ENCODE measurements at places on chromosomes 7 and 10.

GRCh38 chr7:117728890-117729624 is 144.2 kb downstream of the CTTNBP2 start:
- no peak for DNase-seq

DNA sequence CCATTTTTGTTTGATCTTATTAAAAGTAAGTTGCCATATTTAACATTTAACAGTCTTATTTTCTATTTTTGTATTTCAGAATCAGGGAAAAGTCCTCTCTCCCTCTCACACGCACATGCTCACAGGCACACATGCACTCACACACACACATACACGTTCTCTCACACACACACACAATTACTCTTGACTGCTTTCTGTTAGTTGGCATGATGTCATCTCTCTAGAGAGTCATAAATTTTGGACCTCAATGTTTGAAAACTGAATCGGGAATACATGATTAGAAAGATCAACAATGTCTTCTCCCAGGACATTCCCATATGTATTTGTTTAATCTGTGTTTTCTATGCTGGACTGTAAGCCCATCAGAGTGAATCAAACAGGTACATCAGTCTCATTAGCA is 165.7 kb upstream of the AHR start:
- no peak for DNase-seq

DNA sequence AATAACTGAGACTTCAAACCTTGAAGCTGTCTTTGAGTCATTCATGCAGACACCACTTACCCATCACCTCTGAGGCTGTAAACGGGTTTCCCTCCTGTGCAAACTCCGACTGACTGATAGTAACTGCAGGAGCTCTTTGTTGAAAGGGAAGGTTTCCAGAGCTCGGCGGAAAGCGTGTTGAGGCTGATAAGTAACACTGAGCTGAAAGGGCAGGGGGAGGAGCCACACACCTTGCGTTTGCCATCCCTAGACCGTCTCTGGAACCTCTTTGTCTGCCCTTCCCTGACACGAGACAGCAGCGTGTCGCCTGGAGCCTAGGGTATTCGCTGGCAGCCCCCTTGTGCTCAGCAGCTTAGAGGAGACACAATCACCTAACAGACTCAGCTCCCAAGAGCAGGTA is 134.0 kb downstream of the PAXIP1 start:
- DNase-seq = no peak

DNA sequence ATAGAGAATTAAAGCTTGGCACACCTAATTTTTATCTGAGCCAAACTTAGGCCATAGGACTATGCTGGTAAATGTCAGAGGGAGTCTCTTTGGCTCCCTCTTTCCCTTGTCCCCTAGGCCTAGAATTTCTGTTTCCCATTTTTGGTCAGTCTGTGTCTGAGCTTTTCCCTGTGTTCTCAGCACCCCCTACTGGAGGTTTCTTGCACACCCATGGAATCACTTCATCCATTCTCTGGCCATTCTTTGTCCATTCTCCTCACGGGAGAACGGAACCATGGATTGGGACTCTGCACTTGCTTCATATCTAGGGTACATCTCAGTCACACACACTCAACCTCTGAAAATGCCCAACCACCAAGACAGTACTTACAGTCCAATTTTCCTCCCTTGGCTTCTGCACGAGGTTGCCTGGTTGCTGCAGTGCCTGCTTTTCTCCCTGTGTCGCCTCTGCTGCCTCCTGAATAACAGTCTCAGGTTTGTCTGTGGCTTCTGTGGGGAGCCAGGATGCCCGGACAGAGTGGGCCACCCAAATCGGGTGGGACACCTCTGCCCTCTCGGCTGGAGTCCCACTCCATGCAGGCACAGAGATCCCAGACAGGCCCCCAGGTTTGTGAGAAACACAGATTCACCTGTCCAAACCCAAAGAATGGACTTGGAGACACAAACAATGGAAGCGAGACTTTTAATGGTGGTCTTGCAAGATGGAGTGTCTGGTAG is 35.1 kb upstream of the DNAH11 start:
- DNase-seq = peak; percentile 10

GRCh38 chr10:71081229-71081560 is 131.2 kb upstream of the UNC5B start:
- DNase-seq = no peak

GRCh38 chr10:110711382-110711781 is 67.2 kb downstream of the RBM20 start:
- DNase-seq = no peak

DNA sequence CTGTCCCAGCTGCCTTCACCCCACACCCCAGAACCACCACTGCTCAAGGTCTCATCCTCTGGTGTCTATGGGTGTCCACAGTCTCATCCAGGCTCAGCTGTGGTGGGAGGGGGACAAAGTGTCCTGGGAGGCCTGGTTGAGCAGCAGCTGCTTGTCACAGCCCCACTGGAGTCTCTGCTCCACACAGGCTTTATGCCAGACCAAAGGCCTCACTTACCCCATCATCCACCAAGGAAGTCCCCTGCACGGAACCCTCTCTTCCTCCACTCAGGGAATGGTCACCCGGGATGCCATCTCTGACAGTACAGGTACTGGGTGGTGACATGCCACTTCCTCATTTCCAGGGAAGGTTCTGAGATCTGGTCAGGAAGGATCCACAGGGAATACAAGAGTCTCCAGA is 925.4 kb upstream of the ZNF722 start:
- DNase-seq = no peak

DNA sequence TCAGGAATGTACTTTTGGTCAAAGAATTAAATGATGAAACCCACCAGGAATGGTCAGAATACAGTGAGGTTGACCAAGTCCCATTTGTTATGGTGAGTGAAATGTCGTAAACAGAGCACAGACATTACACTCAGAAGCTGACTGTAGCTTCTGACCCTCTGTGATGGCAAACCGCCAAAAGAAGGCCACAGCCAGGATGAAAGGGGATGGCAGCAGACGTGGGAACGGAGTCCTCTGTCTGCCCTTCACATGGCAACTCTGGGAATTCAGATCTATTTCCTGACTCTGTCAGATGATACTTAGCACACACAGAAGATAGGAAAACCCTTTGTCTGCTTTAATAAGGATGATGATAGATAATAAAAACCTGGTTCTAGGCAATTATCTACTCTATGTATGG is 757.1 kb downstream of the SORCS3 start:
- no peak for DNase-seq

DNA sequence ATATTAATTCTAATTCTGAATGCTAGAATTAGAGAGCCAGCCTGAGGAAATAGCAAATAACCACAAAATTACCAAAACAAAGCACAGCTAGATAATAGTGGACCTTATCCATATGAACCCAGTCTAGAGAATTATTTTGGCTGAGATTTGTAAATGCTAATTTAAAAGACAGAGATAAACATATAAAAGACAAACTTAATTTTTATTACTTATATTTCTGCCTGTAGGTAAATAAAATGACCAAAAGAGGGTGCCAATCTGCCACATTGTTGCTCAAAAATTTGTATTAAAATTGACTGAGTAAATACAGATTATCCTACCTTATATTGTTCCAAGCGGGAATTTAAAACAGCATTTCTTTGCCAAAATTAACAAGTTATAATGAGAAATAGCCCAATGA is 20.2 kb downstream of the RTKN2 start:
- DNase-seq = no peak

DNA sequence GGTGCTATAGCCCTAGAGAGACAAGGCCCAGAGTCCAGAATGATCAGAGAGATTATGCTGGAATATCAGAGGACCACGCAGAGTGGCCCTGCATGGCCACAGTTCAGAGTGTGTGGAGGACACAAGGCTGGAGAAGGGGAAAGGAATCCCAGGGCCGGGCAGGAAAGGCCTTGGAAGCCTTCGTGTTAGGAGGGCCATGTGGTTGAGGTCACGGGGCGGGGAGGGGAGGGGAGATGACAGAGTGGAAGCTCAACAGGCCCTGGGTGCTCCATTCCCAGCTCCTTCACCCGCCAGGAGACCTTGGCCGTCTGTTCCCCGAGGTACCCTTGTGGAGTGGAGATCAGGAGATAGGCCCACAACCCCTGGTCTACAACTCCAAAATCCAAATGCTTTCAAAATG is 13.2 kb upstream of the EN2 start:
- DNase-seq = no peak

DNA sequence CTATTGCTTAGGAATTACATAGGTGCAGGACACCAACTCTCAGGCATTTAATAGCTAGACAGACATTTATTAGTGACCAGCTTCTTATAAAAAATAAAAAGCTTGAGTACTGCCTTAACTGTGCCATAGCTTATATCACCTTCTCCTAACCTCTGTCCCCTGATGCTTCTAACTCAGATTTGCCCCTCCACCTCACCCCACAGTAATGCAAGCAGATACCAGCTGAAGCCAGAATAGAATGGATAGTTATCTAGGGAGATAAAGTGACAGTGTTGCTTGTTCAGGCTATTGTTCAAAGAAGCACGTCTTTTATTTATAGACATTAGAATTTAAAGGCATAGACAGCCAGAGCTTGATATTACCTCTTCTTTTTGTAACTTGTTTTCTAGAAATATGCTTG is 99.6 kb upstream of the GLCCI1 start:
- DNase-seq = no peak

- no peak for DNase-seq
These were observed 457.6 kb downstream of the SEMA3D start for GRCh38 chr7:84729284-84729683.

DNA sequence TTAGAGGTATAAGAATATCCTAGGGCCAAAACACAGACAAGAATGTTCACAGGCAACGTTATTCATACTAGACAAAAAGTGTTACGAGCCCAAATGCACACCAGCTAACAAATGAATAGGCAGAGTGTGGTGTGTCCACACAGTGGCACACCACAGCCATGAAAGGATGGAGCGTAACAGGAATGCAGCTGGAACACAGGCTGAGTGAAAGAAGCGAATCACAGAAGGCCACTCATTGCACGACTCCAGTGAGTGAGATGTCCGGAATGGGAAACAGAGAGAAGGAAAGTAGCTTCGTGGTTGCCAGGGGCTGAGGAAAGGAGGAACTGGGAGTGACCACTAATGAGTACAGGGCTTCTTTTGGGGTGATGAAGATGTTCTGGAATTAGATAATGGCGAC is 198.8 kb downstream of the TNS3 start:
- DNase-seq = no peak

GRCh38 chr7:99798972-99799371 is 15.0 kb upstream of the CYP3A4 start:
- no peak for DNase-seq

DNA sequence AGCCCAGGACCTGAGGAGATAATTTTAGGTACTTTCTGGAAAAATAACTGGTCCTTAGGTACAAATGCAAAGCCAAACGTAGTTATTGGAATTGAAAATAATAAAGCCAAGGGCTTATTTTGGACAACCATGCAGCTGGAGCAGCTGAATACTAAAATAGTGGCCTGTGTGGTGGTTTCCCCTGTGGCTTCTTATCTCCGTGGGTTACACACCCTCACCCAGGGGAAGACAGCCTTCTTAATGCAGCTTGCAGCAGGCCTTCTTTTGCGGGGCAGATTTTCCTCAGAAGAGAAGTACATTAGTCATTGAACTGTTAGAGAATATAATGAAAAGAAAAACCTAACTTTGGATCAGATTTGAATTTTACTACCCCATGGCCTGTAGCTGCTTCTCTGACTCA is 133.5 kb downstream of the ST7 start:
- no peak for DNase-seq

DNA sequence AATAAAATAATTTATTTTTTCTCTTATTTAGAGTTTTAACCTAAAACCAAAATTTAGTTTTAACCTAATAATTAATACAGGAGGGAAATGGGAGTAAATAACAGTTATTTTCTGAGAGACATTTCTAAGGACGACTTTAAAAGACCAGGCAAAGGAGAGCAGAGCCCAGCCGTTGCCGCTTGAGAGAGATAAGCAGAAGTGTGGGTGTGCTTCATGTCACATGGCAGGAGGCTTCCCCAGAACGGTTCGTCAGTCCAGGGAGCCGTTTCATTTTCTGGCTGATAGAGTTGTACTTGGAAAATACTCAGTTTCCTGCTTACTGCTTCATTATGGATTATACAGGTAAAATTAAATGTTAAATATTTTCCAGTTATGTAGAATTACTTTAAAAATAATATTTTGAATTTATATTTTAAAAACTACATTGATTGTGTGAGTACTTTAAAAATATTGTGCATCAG is 61.4 kb downstream of the ST7 start:
- no peak for DNase-seq

DNA sequence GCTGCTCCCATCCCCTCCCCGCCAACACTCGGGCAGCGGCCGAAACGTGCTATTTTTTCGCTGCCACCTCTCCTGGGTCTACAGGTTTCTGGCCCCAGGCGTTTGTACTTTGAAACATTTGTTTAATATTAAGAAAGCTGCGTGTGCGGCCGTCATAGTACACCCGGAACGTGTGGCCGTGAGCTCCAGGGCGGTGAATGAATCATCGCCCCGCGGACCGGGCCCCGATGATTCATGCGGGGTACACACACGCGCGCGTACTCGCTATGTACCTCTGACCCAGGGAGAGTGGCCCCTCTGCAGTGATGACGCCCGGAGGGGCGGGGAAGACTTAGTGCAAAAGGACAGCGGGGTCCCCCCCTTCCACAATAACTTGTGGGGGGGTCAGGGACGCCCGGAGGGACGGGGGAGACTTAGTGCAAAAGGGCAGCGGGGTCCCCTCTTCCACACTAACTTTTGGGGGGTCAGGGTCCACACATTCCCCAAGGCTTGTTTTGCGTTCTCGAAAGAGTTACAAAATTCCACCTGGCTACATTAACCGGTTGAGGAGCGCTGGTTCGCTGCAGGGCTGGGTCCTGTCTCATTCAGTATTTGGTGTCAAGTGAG is 56.5 kb upstream of the PCGF5 start:
- DNase-seq = peak; percentile 59

DNA sequence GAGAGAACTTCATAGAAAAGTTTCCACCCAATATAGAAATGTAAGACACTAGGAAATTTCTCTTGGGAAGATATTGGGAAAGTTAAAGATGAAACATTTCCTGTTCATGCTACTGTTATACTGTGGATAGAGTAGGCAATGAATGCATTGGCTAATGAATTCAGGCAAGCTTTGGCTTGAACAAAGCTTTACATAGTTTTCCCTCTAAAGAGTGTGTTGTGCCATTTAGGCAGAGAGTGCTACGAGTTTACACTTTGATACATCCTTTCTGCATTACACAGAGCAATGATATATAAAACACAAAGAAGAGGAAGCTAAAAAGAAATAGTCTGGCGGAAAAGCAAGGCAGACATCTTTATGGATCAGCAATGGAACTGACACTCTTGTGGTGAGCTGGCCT is 125.9 kb upstream of the SHH start:
- DNase-seq = no peak

DNA sequence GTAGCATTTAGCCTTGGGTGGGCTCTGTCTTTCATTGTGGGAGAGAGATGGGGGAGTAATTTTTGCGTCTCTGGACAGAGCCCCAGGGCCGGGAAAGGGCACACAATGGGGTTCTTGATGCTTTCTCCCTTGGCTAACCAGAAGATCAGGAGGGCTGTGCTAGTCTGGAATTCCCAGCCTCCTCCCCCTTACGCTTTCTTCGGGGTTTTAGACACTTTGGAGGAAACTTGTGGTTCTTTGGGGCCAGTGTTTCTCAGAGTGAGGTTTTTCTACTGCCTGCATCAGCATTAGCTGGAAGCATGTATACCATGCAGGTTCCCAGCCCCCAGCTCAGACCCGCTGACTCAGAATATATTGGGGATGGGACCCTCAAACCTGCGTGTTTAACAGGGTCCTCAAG is 7.0 kb downstream of the NEURL1 start:
- DNase-seq = no peak

- no peak for DNase-seq
These were observed 15.8 kb downstream of the ANKRD22 start for GRCh38 chr10:88835910-88836221.

- no peak for DNase-seq
These were observed 656.1 kb downstream of the INHBA start for GRCh38 chr7:41046776-41047175.

GRCh38 chr7:124318721-124319450 is 286.0 kb upstream of the TMEM229A start:
- DNase-seq = no peak
